Cerebellar cortex (tissue), 1 donor: ENCODE measurements at places on chromosomes 1 and 21.
A peak's percentile ranks its signal among the peaks of the same experiment; 100 is the strongest.

DNA sequence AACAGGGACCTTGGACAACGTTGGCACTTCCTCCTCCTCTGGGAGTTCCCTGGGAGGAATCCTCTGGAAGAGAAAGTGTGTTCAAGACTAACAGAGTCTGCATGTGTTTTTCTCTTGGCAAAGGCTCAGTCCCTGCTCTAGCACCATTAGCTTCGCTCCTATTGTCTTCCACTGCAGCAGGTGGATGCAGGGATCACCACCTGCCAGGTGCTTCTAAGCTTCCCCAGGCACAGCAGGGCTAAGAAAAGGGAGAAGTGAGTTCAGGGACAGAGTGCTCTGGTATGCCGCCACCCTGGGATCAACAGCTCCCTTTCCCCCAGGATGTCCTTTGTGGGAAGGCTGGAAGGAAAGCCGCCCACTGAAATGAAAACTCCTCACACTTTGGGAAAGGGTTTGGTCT, 43.9 kb upstream of the IL20 start:
- DNase-seq = no peak

- no peak for DNase-seq
Observed at GRCh38 chr1:154664331-154665002, 56.5 kb upstream of the ADAR start.

DNA sequence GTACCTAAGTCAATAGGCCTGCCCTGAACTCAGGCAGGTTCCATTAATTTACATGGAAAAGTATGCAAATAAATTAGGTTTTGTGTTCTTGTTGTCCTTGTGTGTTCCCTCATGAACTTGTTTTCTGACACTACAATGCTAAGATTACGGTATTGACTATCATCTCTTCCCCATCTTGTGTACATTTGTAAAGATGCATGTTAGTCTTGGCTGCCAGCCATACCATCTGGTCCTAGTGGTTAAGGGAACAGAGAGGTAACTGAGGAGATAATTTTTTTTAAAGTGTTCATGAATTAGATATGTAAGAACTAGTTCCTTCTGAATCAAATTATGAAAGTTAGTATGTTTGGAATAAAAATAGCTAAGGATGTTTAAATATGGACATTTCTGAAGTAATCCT, 167.6 kb upstream of the ADAMTS5 start:
- DNase-seq = peak; percentile 77

GRCh38 chr1:210262167-210262896, 29.7 kb downstream of the SERTAD4 start:
- DNase-seq = no peak

- no peak for DNase-seq
Observed at GRCh38 chr1:115833856-115834255, 7.1 kb downstream of the NHLH2 start.

DNA sequence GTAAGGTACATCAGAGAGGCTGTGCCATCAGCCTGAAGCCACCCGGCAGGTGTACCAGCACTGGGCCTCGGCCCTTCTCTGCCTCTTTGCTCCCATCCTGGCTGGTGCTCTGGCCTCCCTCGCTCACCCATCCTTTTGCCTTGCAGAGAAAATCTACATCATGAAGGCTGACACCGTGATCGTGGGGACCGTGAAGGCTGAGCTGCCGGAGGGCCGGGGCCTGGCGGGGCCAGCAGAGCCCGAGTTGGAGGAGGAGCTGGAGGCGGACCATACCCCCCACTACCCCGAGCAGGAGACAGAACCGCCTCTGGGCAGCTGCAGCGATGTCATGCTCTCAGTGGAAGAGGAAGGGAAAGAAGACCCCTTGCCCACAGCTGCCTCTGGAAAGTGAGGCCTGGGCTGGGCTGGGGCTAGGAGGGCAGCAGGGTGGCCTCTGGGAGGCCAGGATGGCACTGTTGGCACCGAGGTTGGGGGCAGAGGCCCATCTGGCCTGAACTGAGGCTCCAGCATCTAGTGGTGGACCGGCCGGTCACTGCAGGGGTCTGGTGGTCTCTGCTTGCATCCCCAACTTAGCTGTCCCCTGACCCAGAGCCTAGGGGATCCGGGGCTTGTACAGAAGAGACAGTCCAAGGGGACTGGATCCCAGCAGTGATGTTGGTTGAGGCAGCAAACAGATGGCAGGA, 24.5 kb upstream of the TNFRSF1B start:
- no peak for DNase-seq

- DNase-seq = no peak
Observed at GRCh38 chr1:107946794-107947193, 18.2 kb downstream of the VAV3 start.

DNA sequence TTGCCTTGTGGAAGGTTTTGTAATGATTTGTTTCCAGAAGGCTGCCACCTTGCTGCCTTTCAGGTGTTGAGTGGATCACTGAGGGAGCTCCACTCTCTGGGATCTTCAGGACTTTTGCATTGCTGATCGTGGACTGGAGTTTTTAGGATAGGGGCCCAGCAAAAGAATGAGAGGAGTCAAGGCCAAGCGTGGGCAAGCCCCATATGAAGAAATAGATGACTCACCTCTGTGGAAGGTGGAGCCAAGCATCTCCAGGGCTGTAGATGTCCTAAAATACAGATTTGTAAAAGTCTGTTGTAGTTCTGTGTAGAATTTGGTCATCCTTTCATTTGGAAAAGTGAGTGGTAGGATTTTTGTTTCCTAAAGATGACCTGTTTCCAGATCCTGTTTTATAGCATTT, 67.0 kb downstream of the ST3GAL3 start:
- DNase-seq = no peak

- DNase-seq = no peak
Observed at GRCh38 chr1:92365378-92366039, 66.7 kb downstream of the RPAP2 start.

- DNase-seq = no peak
Observed at GRCh38 chr1:100794748-100795645, 75.5 kb downstream of the VCAM1 start.

DNA sequence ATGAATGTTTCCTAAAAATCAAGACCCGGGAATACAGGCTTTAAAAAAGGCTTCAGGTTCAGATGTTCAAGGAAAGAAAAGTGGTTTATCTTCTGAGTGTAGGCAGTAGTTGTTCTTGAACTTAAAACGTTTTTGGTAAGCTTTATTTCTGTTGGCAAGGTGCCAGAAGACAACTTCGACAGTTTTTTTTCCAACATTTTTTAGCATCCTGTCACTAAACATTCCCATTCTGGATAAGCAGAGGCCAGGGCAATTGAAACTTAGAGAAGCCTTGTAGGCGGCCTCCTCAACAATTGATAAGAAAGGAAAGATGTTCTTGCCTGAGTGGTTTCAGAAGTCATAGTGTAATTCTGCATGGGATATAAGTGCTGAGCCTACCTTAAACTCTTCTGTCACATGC, 66.7 kb downstream of the PATJ start:
- no peak for DNase-seq

- no peak for DNase-seq
Observed at GRCh38 chr1:1114431-1114830, 1.5 kb downstream of the C1orf159 start.

DNA sequence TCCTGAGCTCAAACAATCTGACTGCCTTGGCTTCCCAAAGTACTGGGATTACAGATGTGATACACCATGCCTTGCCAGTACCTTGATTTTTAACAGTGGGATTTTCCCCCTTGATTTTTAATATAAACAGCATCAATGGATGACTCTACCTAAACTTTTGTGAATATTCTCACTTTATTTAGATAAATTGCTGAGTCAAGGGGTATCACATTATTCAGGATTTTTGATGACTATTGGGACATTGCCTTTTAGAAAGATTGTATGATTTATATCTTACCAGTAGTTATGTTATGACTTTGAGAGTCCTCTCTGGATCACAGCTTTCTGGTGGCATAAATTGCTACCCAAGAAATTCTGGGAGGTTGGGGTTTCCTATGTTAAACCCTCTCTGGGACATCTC, 112.5 kb upstream of the SPAG17 start:
- DNase-seq = no peak
